ENCODE measurements at places on chromosomes 7 and 10. TPM values are rescaled to one million over a fixed set of nuclear protein-coding genes. Genes with fewer than 3 reads are reported as not detected.
A peak's percentile ranks its signal among the peaks of the same experiment; 100 is the strongest.

DNA sequence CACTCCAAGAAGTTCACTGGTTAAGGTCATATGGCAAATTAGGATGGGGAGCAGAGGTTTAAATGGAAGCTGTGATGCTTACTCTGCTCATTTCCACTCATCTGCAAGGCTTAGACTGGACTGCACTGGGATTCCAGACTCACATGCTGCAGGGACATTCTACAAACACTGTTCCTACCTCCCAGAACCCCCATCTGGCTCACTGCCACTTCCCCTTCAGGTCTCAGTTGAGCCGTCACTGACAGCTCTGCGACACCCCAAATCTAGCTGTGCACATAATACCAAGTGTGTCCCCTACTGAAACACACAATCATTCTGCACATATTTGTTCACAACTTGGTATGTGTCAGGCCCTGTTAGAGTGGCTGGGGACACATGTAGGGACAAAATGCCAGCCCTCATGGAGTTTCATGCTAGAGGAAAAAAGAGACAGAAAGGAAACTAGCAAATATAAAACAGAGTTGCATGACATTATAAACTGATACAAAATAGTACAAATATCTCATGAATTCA is 5.4 kb downstream of the PRKCQ start:
- H3K27me3 ChIP-seq = peaks cover 19% of the 10 kb centered on the region
- H3K36me3 ChIP-seq = no peaks in the 10 kb centered on the region
- H3K4me1 ChIP-seq = peaks cover 5% of the 10 kb centered on the region
- no peak overlapping the region for H3K4me3 ChIP-seq
- no peak overlapping the region for H3K27ac ChIP-seq

DNA sequence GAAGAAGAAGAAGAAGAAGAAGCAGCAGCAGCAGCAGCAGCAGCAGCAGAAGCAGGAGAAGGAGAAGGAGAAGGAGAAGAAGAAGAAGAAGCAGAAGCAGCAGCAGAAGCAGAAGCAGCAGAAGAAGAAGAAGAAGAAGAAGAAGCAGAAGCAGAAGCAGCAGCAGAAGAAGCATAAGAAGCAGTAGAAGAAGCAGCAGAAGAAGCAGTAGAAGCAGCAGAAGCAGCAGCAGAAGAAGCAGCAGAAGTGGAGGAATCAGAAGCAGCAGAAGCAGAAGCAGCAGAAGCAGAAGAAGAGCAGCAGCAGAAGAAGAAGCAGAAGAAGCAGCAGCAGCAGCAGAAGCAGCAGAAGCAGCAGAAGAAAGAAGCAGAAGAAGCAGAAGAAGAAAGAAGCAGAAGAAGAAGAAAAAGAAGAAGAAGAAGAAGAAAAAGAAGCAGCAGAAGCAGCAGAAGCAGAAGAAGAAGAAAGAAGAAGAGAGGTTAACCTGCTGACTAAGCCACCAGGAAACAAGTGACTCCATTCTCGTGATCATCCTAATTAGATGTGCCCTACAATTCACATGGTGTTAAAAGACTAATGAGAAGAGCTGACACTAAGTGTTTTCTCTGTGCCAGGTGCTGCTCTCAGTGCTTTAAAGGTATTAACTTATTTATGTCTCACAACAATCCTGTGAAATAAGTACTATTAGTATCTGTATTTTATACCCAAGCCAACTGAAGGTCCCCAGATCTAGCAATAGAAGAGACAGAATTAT is 11.6 kb downstream of the CDNF start:
- H3K4me1 ChIP-seq = peaks cover 14% of the 10 kb centered on the region
- DNase-seq = peak; percentile 22
- H3K4me3 ChIP-seq = no peak overlapping the region
- H3K36me3 ChIP-seq = no peaks in the 10 kb centered on the region
- no peaks in the 10 kb centered on the region for H3K27me3 ChIP-seq

Gene LIPM
- total RNA-seq = not detected

- H3K4me1 ChIP-seq = no peaks in the 10 kb centered on the region
- H3K27me3 ChIP-seq = peaks cover 4% of the 10 kb centered on the region
- no peak overlapping the region for H3K4me3 ChIP-seq
- no peak for DNase-seq
These were observed 49.9 kb upstream of the UCN3 start for GRCh38 chr10:5314840-5315239.

GRCh38 chr7:128899392-128899791 is 11.1 kb downstream of the KCP start:
- no peaks in the 10 kb centered on the region for H3K36me3 ChIP-seq
- DNase-seq = peak; percentile 31
- H3K4me1 ChIP-seq = no peaks in the 10 kb centered on the region
- no peak overlapping the region for H3K27ac ChIP-seq
- H3K27me3 ChIP-seq = peaks cover 3% of the 10 kb centered on the region

Gene EEPD1
- 4.1 TPM for total RNA-seq

DNA sequence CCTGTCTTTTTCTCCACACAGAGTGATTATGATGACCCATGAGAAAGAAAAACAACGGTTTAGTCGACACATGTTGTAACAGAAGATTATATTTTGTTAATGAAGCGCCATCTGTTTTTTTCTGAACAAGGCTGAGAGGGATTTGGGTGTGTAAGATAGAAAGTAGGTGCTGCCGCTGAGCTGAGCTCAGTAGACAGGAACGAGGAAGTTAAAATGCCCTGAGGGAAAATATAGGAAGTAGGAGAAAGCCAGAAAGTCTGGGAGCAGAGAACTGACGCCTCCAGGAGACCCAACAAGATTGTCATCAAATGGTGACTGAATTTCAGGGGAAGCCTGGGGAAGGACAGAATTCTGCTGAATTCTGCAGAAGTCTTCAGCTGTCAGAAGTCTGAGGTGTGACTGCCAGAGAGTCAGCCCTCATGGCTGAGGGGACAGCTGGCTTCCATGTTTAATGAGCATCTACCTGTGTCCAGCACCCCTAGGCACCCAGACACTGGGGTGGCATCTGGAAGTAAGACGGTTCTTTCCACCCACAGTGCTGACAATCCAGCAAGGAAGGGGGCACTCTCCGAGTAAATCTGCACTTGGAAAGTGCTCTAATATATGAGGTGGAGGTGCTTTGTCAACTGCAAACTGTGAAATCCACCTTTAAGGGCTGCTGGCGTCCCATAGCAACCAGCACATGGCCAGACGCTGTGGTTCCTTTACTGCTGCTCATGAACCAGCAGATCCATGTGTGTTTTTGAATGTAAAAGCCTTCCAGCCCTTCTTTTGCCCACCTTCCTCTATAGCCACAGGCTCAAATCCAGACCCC is 12.5 kb upstream of the TSPAN15 start:
- H3K4me3 ChIP-seq = no peak overlapping the region
- no peak overlapping the region for H3K27ac ChIP-seq
- DNase-seq = no peak
- H3K4me1 ChIP-seq = no peaks in the 10 kb centered on the region
- no peaks in the 10 kb centered on the region for H3K36me3 ChIP-seq
- peaks cover 11% of the 10 kb centered on the region for H3K27me3 ChIP-seq

GRCh38 chr7:108335269-108335918 is 120.8 kb downstream of the NRCAM start:
- no peaks in the 10 kb centered on the region for H3K36me3 ChIP-seq
- no peak overlapping the region for H3K27ac ChIP-seq
- H3K27me3 ChIP-seq = peaks cover 5% of the 10 kb centered on the region
- H3K4me3 ChIP-seq = no peak overlapping the region

DNA sequence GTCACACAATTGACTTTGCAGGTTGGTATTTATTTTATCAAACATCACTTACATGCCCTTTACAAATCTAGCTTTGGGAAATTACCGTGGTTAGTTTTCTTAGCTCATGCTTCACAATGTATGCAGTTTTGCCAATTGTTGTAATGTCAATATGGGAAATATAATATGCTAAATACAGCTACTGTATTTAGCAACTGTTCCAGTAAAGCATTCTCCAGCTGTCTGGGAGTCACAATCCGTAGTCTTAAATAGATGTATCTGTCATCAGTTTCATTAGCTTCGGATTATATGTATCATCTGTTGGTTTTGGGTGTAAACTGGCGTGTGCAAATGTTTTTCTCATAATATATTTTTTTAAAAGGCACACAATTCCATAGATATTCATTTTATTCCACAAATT is 19.4 kb upstream of the AHR start:
- no peaks in the 10 kb centered on the region for H3K36me3 ChIP-seq
- H3K4me1 ChIP-seq = no peaks in the 10 kb centered on the region

- no peaks in the 10 kb centered on the region for H3K4me1 ChIP-seq
- no peaks in the 10 kb centered on the region for H3K36me3 ChIP-seq
- no peaks in the 10 kb centered on the region for H3K27me3 ChIP-seq
- no peak for DNase-seq
These were observed 115.1 kb downstream of the PON1 start for GRCh38 chr7:95209276-95209675.

- H3K27ac ChIP-seq = no peak overlapping the region
- no peak overlapping the region for H3K4me3 ChIP-seq
- no peaks in the 10 kb centered on the region for H3K36me3 ChIP-seq
- no peak for DNase-seq
These were observed 320.8 kb downstream of the EXOC4 start for GRCh38 chr7:133573554-133574265.

DNA sequence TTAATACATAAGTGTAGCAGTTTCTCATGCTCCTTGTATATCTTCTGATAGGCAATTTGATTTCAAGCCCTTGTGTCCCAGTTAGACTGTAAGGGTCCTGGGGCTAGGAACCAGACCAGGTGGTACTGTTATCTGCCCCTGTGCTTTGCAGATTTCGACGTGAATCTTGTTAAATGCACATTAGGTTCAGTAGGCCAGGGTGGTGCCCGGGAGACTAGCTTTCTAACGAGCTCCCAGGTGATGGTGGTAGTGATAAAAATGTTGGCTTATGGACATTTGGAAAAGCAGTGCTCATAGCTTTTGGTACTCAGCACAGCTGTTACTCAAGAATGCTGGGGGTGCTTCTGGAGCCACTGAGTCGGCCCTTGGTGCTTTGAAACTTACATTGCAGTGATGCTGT is 64.2 kb downstream of the PRPF18 start:
- no peak overlapping the region for H3K27ac ChIP-seq
- H3K27me3 ChIP-seq = no peaks in the 10 kb centered on the region
- H3K4me3 ChIP-seq = no peak overlapping the region

DNA sequence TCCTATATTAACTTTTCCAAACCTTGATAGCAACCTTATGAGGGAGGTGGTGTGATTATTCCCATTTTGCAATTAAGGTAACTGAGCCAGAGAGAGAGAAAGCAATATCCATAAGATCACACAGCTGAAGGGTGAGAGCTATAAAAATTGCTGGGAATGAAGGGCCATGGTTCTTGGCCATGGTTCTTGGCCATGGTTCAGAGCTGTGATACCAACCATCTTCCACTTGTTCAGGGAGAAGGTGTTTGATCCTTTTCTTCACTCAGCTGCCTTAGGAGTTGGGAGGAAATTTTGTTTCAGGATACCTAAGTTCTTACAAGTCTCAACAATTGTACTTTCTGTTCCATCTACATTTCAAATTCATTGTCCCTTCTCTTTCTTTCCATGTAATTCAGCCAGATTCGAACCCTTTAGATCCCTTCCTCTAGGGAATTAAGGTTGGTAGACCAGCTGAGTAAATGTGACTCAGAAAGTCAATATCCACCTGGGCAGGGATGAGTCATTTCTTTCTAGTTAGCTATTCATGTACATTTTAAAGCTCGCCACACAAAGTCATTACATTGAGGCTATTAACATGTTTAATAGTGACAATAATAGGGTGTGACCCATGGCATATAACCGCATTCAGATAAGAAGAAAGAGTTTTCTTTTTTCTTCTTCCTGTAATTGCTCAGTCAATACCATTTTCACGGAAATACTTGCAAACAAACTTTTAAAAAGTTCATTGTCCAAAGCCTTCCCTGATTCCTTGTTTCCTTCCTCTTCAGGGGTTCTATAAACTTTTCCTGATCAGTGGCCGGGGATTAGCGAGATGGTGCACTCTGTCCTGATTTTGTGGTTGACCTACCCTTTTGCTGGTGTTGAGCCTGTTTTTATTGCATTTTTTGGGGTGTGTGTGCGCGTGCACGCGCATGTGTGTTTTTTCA is 143.4 kb downstream of the TCF7L2 start:
- peaks cover 11% of the 10 kb centered on the region for H3K4me1 ChIP-seq
- H3K4me3 ChIP-seq = no peak overlapping the region
- peaks cover 6% of the 10 kb centered on the region for H3K27me3 ChIP-seq
- no peak overlapping the region for H3K27ac ChIP-seq
- no peak for DNase-seq
- H3K36me3 ChIP-seq = no peaks in the 10 kb centered on the region

GRCh38 chr10:6578795-6579182 is 1.3 kb downstream of the PRKCQ start:
- no peak overlapping the region for H3K4me3 ChIP-seq
- H3K27ac ChIP-seq = no peak overlapping the region
- H3K27me3 ChIP-seq = peaks cover 31% of the 10 kb centered on the region
- peaks cover 19% of the 10 kb centered on the region for H3K4me1 ChIP-seq
- DNase-seq = no peak

Gene ACTL6B
- total RNA-seq = not detected

GRCh38 chr10:650886-651615 is 38.4 kb downstream of the DIP2C start:
- no peaks in the 10 kb centered on the region for H3K27me3 ChIP-seq
- H3K27ac ChIP-seq = no peak overlapping the region
- DNase-seq = no peak
- no peak overlapping the region for H3K4me3 ChIP-seq
- H3K4me1 ChIP-seq = no peaks in the 10 kb centered on the region

Gene ETV1
- not detected for total RNA-seq

All from B cell (primary cell).